Forelimb muscle (tissue), 1 donor: ENCODE measurements at places on chromosomes 5 and 9.

DNA sequence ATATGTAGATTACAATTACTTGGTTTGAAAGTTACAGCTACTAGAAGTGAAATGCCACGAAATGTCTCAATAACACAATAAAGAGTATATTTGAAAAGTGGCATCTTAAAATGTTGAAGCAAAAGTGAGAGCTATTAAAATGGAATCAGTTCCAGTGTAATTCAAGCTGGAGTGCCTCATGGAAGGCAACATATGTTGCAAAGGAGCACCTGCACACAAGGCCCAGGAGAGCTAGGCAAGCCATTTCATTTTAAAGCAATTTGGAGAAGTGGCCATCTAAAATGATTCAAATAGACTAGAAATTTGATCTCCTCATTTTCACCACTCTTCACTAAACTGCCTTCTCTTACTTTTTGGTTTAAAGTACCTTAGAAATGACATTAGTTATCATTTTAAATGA lies 167.8 kb downstream of the GABRB2 start:
- DNase-seq = no peak

- no peak for DNase-seq
Measured at GRCh38 chr5:159489779-159490178, 159.5 kb upstream of the IL12B start.

DNA sequence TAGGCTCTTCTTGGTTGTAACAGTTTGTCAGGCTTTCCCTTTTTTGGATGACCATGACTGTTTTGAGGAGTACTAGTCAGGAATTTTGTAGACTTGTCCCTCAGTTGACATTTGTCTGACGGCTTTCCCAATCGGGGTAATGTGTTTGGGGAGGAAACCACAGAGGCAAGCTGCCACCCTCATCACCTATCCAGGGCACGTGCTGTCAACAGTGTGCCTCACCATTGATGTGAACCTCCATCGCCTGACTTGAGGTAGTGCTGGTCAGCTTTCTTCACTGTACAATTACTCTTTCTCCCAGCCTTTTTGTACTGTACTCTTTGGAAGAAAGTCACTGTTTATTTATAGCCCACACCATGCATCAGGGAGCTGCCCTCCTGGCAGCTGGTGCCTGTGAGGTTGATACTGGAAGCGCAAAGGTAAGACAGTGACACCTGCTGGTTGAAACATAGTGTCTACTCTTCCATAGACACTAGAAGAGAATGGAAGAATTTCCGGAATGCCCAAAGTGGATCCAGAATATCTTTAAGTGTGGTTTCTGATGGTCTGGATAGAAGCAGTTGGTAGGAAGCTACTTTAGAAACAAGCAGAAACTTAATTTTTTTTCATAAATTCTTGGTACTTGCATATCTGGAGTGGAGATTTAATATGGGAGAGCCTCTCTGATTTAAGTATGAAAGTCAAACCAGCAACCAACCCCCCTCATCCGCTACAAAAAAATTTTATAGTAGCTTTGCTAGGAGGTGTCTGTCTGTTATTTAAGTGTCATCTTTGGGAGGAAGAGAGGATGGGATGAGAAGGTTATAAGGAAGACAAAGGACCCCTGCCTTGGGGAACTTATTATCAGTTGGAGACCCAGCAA lies 69.3 kb downstream of the SNX30 start:
- peak; percentile 40 for DNase-seq

GRCh38 chr9:114930056-114930812 lies at the start of gene TNFSF8:
TSS of gene TNFSF8 (minus strand) at chr9:114930591. CDS start at chr9:114930303, 288 bp downstream.
- no peak for DNase-seq

GRCh38 chr9:91746357-91746756 lies 203.7 kb downstream of the ROR2 start:
- DNase-seq = no peak

- no peak for DNase-seq
Measured at GRCh38 chr9:28941856-28942255, 1368.6 kb upstream of the C9orf72 start.

GRCh38 chr9:14547245-14548060 lies 145.8 kb downstream of the ZDHHC21 start:
- no peak for DNase-seq

- no peak for DNase-seq
Measured at GRCh38 chr5:157286761-157287211, 20.9 kb downstream of the CYFIP2 start.

DNA sequence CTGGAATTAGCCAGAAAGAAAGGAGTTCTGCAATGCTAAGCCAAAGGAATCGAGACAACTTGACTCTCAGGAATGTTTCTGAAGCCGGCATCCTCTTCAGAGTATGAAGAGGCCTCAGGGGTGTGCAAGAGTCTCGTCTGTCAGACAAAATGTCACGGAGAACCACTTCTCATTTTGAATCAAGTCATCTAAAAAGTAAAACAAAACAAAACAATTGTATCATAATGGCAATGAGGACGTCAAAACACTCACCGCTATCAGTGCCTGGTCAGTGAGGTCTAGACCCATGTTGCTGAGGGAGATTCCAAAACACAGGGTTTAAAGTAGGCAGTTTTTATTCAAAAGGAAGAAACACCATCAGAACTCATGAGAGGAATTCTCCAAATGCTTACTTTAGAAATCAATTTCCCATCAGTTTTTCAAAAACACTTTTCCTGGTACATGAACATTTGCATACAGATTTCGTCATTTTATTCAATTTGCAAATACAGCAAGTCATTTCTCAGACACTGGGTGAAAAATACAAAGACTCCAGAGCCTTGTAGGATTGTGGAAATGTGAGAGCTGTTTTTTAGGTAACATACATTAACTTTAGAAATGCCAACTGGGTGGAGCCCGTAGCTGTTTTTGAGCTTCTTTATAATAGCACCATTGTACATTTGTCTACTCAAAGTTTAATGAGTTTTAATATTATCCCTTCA lies 89.5 kb upstream of the MAP3K1 start:
- no peak for DNase-seq

DNA sequence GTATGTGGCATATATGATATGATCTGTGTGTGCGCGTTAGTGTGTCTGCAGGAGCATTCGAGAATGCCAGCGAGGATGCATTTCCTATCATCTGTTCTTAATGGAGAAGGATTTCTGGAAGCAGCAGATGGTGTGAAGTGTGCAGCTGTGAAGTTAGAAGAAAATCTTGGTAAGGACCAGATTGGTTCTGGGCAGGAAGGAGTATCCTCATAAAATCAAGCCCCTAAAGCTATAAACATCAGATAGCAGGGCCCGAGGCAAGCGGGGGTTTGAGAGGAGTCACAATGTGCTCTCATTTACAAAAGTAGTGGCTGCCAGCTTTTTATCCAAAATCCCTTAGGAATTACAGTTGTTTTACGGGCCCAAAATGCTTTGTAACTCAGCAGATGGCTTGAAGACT lies 40.0 kb downstream of the DAPK1 start:
- no peak for DNase-seq

DNA sequence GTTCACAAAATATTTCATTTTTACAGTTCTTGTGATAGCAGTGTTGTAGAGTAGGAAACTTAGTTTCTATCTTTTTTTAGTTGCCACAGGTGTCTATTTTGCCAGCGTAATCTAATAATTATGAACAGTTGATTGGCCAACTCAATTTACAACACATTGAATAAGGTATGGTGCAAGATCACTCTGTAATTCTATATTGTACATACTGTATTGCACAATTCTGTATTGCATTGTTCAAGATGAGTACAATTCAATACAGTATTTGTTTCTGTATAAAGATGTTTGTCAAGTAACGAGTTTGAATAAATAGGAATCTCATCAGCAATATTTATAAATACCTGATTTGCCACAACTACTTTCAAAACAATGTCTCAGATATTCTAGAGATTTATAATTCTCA lies 64.2 kb upstream of the HTR1A start:
- no peak for DNase-seq

- no peak for DNase-seq
Measured at GRCh38 chr5:89011778-89012711, 129.1 kb upstream of the MEF2C start.

- no peak for DNase-seq
Measured at GRCh38 chr9:90147426-90147825, 495.2 kb downstream of the DIRAS2 start.

GRCh38 chr9:74953235-74953751 lies 581 bp upstream of the C9orf40 start:
- peak; percentile 65 for DNase-seq

GRCh38 chr5:172727551-172727950 lies 43.4 kb downstream of the DUSP1 start:
- DNase-seq = no peak

- no peak for DNase-seq
Measured at GRCh38 chr9:93891050-93891449, 64.1 kb downstream of the BARX1 start.

GRCh38 chr5:154933537-154933936 lies 4.5 kb downstream of the GEMIN5 start:
- no peak for DNase-seq

DNA sequence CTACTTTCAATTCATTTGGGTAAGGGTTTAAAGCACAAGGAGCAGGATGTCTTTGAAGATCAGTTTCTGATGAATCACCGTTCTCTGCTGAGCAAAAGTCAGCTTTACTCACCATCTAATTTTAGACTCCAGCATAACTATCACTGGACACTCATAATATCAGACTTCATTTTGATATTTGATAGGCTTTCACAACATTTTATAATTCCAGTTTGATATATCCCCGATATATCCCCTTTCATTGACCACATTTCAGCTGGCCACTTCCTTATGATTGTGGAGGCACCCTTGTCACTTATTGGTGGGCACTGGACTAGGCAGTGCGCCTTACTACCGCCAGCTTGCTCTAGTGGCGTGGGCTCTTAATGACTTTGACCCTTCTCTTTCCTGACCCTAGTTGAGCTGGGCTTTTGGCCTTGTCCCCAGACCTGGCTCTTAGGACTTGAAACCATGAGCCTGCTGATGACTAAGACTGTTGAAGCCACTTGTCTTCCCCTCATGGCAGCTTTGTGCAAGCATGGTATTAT lies 46.8 kb downstream of the CYSTM1 start:
- no peak for DNase-seq

DNA sequence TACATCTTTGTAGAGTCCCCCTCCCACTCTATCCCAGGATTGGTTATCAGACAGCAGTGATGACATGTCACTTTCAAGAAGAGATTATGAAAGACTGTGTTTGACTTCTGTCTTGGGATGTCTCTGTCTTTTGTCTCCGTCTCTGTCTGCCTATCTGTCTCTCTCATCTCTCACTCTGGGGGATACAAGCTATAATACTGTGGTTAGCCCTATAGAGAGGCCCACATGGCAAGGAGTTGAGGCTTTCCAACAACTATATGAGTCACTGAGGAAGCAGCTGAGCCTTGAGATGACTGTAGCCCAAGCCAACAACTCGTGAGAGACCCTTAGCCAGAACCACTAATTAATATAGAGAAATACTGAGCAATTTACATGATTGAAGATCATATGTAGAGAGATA lies 284.8 kb downstream of the PDE4D start:
- no peak for DNase-seq
